ENCODE measurements at places on chromosomes 12 and 14.
A peak's percentile ranks its signal among the peaks of the same experiment; 100 is the strongest.

GRCh38 chr14:69398818-69399210 is 322 bp downstream of the SLC39A9 start:
- no peak for DNase-seq

GRCh38 chr14:93092606-93093556 is 22.8 kb downstream of the ITPK1 start:
- DNase-seq: no peak

DNA sequence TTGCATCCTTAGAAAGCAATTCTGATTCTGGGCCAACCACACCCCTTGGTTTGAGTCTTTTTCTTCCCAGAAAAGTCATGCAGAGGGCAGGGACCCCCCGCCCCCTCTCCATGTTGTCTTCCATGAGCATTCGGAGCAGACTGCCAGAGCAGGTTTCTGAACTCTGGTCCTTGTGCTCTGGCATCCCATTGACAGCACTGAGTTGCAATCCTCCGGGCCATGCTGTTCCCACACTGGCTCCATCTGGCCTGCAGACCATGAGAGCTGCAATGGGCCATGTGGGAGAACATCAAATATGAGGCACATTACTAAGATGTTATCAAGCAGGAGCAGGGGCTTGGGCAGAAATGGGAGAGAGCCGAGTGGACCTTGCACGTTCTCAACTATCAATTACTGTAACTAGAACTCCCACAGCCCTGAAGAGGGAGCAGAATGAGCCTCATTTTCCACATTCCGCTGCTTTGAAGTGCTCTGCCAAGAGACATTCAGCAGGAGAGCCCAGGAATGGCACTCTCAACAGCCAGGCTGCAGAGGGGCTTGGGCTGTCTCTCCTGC is 157.4 kb downstream of the STXBP6 start:
- no peak for DNase-seq

DNA sequence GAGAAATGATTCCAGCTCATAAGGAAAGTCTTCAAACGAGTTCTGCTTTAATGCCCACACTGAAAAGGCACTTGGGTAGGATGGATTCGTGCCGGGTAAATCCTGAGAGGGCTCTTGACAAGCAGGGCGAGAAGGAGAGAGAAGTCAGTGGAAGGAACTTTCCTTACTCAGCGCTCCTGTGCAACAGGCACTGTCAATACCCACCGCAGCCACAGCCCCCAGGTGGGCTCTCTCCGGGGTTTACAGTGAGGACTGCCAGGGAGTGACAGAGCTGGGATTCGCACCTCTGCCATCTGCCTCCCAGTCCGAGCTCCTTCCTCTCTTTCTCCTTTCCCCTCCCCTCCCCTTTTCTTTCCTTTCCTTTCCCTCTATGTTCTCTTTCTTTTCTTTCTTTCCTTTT is 118.7 kb downstream of the BEGAIN start:
- DNase-seq: no peak

DNA sequence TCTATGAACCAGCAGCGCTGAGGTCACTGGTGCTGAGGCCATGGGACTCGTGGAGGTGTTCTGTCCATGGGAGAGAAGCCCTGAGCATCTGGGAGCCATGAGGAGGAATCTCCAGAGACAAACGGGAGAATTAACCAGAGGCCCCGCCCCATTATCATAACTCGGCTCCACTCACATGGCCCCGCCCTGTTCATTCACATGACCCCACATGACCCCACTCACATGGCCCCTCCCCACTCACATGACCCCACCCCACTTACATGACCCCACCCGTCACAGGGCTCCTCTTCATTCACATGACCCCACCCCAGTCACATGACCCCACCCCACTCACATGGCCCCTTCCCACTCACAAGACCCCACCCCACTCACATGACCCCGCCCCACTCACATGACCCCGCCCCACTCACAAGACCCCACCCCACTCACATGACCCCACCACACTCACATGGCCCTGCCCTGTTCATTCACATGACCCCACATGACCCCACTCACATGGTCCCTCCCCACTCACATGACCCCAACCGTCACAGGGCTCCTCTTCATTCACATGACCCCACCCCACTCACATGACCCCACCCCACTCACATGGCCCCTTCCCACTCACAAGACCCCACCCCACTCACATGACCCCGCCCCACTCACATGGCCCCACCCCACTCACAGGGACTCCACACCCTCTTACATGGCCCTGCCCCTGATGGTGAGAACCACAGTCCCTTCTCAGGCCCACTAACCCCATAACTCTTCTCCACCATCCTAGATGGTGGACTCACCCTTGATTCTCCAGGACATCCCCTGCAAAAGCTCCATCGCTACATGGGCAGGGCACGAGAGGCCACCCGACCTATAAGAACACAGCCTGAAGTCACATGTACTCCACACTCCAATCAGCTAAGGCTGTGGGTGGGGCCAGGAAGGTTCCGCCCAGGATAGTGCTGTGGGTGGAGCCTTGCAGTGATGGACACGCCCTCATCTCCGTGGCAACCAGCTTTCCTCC is 151.1 kb upstream of the SFSWAP start:
- DNase-seq: no peak

- DNase-seq: no peak
These were observed 60.5 kb downstream of the NUMB start for GRCh38 chr14:73397810-73398209.

DNA sequence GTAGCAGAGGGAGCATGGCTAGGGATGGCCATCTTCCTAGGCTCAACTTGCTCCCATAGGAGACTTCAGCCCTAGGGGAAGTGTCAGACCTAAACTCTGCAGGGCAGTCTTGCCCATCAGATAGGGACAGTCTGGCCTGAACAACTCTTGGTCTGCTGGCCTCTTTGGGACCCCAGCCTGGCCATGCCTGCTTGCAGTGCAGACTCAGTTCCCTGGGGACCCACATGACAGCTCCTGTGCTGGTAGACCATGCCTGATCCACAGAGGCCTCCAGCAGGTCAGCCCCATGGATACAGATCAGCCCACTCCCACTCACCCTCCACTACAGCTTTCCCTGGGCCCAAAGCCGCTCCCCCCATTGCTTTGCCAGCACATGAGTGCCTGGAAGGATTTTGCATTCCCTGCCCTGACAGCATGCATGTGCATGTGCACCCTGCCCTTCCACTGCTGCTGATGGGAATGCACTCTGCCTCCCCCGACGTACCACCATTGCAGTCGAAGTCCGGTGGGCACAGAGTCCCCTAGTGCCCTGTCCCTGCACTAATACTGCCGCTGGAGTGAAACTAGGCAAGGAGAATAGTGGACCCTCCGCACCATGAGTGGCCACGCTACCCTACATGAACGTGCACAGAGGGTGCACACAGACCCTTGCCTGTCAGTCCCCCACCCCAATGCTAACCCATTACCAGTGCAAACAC is 841.4 kb downstream of the FSCB start:
- no peak for DNase-seq

GRCh38 chr12:91189516-91189915 is 6.9 kb upstream of the DCN start:
- DNase-seq: no peak

- no peak for DNase-seq
These were observed 1.1 kb downstream of the SAV1 start for GRCh38 chr14:50666772-50667683.

DNA sequence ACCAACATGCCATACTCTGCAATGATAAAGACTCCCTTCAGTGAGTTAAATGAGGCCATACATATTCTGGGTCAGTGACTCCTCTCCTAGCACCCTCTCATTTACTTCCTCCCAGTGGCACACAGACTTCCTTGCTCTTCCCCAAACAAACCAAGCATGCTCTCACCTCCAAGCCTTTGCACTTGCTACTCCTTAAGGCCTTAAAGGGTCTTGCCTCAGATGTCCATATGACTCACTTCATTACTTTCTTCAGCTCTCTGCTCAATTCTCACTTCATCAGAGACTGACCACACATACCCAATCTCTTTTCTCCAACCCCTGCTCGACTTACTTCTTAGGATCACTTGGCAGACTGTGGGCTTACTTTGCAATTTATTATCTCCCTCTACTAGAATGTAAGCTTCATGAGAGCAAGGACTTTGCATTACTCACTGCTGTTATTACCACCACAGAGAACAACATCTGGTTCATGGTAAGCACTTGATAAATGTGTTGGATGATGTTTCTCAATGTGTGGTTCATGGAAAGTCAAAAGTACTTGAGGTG is 22.8 kb downstream of the DDX24 start:
- no peak for DNase-seq

- DNase-seq: no peak
These were observed 31.0 kb upstream of the GALNT9 start for GRCh38 chr12:132360410-132360809.

GRCh38 chr12:121417847-121418246 is 17.9 kb downstream of the RNF34 start:
- no peak for DNase-seq

GRCh38 chr12:98924-99352 is 32.4 kb downstream of the IQSEC3 start:
- no peak for DNase-seq

- DNase-seq: peak; percentile 17
These were observed 1.8 kb upstream of the WNK1 start for GRCh38 chr12:750366-751191.

DNA sequence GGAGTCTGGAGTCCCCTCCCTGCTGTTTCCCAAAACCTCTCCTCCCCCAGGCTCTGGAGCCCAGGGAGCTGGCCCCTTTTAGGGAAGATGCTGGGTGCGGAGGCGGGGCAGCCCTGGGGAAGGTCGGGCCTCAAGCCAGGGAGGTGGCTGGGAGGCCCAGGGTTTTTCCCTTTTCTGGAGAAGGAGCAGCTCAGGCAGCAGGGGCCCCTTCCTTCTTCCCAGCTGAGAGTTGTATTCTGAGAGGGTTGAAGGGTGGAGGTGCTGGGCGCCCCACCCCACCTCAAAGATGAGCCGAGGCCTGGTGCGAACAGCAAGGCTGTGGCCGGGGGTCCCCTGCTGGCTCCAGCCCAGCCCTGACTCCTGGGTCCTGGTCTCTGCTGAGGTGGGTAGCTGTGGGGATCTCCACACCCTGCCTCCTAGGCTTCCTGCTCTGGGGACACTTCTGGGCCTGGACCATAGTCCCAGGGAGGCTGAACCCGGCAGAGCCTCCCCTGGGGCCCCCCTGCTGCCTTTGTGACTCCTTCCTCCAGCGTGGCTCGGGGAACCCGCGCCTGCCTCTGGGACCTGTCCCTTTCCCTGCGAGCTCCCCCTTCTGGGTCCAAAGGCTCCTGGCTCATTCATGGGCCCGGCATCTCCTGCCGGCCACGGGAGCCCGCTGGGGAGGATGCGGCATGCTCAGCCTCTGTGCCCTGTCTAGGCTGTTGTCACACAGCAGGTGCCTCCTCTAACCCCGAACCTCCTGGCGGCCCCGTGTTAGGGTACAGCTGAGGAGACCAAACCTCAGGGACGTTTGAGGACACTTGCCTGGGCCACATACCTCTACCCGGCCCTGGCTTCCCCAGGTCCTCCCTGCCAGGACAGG is 4.4 kb downstream of the TRMT61A start:
- no peak for DNase-seq

GRCh38 chr12:96083020-96083719 is 47.8 kb upstream of the LTA4H start:
- no peak for DNase-seq

GRCh38 chr12:71448150-71448581 is 8.6 kb downstream of the LGR5 start:
- DNase-seq: no peak

- no peak for DNase-seq
These were observed 4.8 kb downstream of the CKB start for GRCh38 chr14:103517721-103518421.

- no peak for DNase-seq
These were observed 129.3 kb upstream of the RAP1B start for GRCh38 chr12:68481181-68481941.

DNA sequence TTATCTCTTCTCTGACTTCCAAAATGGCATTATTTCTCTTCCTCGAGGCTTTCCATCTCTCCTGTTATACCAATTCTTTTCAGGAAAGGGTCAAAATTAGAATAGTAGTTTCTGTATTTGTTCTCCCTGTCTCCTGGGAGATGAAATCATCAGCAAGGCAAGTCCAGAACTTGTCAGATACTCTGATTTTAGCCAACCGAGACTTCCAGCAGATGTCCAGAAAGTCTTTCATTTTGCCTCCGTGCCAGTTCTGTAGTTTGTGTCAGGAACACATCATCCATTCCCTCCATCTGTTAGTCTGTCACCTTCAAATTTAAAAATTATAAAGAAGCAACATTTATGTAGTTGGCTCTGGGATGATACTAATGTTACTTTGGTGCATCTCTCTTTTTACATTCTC is 275.7 kb downstream of the CCDC59 start:
- no peak for DNase-seq

GRCh38 chr14:22838631-22839041 is 2.3 kb downstream of the MMP14 start:
- no peak for DNase-seq

DNA sequence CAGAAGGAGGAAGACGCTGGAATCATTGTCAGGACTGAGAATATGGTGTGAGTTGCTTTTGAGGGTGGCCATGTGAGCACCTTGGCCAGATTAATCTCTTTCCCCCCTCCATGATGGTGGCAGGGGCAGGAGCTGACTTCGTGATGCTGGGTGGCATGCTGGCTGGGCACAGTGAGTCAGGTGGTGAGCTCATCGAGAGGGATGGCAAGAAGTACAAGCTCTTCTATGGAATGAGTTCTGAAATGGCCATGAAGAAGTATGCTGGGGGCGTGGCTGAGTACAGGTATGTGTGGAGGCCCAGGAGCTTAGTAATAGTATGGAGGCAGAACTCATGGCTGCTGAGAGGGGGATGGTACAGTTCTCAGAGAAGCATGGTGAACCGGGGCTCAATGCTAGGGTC is 4.3 kb downstream of the TINF2 start:
- DNase-seq: no peak

DNA sequence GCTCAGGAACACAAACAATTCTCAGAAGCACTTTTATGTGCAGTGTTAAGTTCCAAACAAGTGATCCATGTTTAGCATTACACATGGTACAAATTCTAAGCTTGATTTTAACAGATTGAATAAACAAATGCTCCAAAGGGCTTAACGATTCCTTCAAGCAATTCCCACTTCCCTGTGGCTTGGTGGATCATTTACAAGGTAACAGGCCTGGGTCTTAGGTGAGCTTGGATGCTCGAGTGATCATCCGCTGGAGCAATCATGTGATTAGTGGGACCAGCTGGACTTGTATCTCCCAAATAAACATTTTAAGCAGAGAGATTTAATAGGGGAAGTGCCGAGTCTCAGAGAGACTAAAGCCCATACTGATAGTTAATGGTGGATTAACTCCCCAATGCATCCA is 70.7 kb downstream of the CALM1 start:
- DNase-seq: no peak

DNA sequence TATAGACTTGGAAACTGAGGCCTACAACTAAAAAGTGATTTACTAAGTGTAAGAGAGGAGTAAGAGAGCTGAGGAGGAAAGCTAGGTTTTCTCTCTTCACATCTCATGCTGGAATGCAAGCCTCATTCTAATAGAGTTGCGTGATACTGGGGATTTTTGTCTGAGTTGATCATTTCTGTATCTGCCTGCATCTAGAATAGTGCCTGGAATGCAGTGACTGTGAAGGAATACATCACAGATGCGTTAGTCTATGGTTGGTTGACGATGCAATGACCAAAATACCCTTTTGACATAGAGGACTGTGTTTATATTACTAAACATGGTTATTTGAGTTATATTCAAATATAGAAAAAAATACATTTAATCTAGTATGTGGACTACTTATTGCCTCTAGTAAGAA is 9.2 kb upstream of the TMEM117 start:
- DNase-seq: no peak

GRCh38 chr12:38391007-38391406 is 74.4 kb downstream of the ALG10B start:
- no peak for DNase-seq

GRCh38 chr14:50001999-50002925 is 109.4 kb downstream of the ARF6 start:
- no peak for DNase-seq
